CD4-positive, alpha-beta T cell treated with Interleukin-2 at 100 ng/mL for 4 hours (primary cell): ENCODE measurements at places on chromosomes 4 and X.

DNA sequence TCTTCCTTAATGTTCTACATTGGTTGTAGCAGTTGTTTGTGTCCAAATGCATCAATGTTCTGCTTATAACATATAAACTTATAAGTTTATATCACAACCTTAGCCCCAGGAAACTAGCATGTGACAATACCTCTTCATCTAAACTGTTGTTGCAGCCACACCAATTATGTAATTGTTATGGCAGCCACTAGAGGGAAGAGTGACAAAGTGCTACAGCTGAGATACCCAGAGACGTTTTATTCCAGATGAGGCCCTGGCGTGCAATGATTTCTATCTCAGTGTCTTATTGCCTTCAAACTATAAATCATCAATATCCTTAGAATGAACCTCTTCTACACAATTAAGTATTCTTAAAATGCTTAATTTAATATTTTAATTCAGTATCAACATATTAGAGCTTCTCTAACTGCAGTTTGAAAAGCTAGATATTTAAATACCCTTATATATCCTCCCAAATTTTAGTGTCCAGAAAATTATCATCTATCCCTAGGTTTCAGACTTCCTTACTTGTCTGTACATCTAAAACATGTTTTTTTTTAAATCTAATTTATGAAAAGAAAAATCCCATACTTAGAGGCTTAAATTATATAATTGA lies 171.6 kb downstream of the PCDH10 start:
- DNase-seq = no peak

GRCh38 chrX:12595720-12596119 lies 195.5 kb upstream of the PRPS2 start:
- DNase-seq = no peak

GRCh38 chr4:112031712-112032328 lies 113.4 kb upstream of the FAM241A start:
- no peak for DNase-seq

- no peak for DNase-seq
These were observed 1060.5 kb upstream of the INTU start for GRCh38 chr4:126572264-126572663.

DNA sequence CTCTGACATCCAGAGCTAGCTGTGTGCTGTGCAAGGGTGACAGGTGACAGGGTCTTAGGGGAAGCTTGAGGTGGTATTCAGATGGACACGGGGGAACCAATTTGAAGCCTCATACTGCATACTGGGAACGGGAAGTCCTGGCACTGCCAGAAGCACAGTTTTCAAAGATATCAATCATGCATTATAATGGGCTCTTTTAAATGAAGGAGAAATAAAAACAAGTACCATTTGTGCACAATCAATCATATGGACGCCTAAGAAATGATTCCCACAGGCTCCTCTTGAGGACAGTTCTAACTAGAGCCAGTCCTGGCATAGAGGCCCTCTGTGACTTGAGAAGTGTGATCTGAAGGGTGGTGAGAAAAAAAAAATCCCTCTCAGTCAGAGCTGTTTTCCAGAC lies 50.9 kb downstream of the TSC22D3 start:
- DNase-seq = no peak

DNA sequence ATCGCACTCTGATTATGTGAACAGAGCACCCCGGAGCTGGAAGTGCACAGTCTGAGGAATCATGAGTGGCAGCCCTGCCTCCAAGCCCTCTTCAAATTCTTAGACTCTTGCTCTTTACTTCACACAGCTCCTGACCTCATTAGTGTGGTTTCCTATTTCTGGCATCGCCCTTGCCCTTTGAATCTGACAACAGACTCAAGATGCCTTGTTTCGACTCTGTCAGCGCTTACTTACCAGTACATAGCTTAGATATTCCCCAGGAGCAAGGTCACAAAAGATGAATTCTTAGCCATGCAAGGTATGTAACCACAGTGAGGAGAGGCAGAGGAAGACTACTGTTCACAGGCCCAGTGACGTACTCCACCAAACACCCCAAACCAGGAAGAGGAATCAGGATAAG lies 167.2 kb downstream of the KDR start:
- DNase-seq = peak; percentile 5

- DNase-seq = no peak
These were observed 25.6 kb upstream of the C4orf17 start for GRCh38 chr4:99485212-99485611.

DNA sequence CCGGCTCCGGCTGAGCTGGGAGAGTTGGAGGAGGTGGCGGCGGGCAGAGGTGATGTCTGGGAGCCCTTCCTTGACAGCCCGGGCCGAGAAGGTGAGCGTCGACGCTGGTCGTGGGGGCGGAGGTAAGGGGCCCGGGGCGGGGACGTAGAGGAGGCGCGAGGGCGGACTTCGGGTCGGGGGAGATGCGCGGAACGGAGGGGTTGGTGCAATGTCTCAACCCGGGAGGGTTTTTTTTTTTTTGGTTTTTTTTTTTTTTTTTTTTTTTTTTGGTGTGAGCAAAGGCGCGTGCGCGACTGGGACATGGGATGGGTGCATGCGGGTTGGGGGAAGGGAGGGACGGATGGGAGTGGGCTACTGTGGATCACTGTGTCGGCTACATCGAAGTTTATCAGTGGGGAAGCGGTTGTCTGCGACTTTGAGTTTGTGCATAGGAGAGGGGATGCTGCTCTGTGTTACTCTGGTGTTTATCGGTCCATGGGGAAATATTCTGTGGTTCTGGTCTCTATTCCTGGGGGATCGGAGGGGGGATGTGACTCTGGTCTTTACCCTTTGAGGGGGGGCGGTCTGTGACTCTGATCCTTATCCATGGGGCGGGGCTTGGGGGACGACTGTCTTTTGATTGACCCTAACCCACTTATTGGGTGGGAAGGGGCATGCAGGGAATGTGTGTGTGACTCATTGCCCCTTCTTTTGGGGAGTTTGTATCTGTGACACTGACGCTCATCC lies 537 bp downstream of the RBM10 start:
- DNase-seq = no peak

- no peak for DNase-seq
These were observed 70.7 kb downstream of the REPS2 start for GRCh38 chrX:17017134-17017533.

DNA sequence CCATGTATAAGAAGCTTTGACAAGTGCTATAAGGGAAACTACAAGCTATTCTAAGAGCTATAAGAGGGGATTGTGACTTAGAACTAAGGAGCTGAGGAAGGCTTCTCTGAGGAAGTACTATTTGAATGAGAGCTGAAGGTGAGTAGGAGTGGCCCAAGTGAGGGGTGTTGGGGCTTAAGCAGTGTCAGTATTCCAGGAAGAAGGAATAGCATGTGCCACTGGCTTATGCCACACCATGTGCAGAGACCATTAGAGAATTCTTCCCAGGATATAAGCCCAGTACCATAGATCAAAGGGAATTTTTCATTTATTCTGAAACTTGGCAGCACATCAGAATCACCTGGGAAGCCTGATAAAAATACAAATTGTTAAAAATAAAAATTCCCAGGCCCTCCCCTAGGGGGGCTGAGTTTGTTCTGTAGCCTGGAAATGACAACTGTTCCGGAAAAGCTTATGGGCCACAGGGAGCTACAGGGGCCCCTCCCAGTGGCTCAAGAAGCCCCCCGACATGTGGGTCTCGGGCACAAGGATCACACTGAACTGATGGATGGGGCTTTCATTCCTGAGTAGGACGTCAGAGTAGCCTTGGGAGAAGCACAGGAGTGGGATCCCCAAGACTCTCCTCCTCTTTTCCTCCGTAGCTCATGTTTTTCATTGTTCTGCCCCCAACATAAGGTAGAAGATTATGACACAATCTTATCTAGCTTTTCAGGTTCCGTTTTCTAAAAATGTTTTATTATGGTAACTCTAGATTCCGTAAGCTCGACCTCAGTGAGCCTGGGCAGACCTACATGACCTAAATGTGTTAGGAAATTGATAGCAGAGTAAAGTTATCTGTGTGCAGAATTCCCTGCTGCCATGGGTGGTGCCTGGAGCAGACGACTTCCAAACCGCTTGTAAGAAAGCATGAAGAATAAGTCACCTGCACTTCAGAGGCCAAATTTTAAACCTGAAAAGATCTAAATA lies 119.3 kb downstream of the AFF1 start:
- no peak for DNase-seq

GRCh38 chrX:11757719-11758399 lies at the start of gene MSL3:
MSL3 (plus strand) TSS chrX:11758237; CDS start chrX:11758264, 27 bp downstream.
- DNase-seq = no peak

DNA sequence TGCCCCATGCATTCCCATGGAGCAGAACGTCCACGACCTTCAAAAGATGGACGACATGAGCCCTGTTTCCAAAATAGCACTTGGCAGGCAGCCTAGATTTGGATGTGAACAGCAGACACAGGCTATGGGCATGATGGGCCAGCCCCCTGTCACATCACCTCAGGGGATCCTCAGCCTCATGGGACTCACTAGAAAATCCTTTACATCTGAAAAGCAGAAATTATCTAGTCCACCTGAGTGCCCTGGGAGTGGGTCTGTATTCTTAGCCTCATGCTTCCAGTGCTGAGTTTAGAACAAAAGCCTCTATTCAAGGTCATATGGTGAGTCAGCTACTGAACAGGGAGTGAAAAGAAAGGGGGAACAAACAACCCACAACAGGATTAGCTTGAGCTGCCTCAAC lies 35.8 kb downstream of the GRIA3 start:
- no peak for DNase-seq

DNA sequence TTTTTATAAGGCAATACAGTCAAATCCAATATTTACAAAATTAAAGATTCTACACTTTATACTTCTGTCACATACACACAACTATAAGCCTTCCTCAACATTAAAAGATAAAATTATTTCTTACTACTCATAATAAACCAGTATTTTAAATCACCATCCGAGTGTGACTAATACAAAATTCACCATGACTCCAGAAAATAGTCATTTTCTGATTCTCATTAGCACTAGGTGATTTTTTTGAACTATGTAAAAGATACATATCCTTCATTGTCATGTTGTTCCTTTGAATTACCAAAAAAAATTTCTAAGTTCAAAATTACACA lies 646 bp upstream of the SLC7A11 start:
- DNase-seq = no peak

- DNase-seq = no peak
These were observed at the start of gene GABRB1 for GRCh38 chr4:47031011-47031678. GABRB1 (plus strand) TSS chr4:47031567.

DNA sequence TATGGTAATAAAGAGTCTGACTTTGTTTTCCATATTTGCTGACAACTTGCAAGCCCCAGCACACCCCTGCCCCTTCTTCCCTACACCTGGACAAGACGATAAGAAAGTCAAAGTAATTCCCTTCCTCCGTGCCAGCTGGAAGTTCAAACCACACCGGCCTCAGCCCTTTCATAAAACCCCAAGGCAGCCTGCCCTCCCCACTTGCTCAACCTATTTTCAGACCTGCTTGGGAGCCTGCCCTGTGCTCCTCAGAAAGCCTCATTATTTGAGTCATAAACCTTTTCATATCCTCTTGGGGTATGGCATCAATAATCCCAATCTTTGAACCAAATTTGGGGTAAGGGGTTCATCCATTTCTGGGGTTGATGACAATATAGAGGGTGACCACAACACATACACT lies 29.5 kb downstream of the NIPAL1 start:
- DNase-seq = no peak

GRCh38 chr4:82578935-82579334 lies 17.1 kb upstream of the TMEM150C start:
- no peak for DNase-seq
